ENCODE measurements at places on chromosomes 11 and 22. TPM values are rescaled to one million over a fixed set of nuclear protein-coding genes. Genes with fewer than 3 reads are reported as not detected.
A peak's percentile ranks its signal among the peaks of the same experiment; 100 is the strongest.

- H3K36me3 ChIP-seq = no peaks in the 10 kb centered on the region
- H3K4me3 ChIP-seq = no peak overlapping the region
- H3K4me1 ChIP-seq = no peaks in the 10 kb centered on the region
- no peak overlapping the region for H3K27ac ChIP-seq
- no peak for DNase-seq
- H3K27me3 ChIP-seq = no peaks in the 10 kb centered on the region
Measured at GRCh38 chr11:100929377-100929776, 200.2 kb downstream of the PGR start.

- no peak for DNase-seq
- no peaks in the 10 kb centered on the region for H3K36me3 ChIP-seq
- H3K27ac ChIP-seq = no peak overlapping the region
- H3K4me3 ChIP-seq = no peak overlapping the region
Measured at GRCh38 chr22:19877626-19878339, 23.1 kb upstream of the GNB1L start.

DNA sequence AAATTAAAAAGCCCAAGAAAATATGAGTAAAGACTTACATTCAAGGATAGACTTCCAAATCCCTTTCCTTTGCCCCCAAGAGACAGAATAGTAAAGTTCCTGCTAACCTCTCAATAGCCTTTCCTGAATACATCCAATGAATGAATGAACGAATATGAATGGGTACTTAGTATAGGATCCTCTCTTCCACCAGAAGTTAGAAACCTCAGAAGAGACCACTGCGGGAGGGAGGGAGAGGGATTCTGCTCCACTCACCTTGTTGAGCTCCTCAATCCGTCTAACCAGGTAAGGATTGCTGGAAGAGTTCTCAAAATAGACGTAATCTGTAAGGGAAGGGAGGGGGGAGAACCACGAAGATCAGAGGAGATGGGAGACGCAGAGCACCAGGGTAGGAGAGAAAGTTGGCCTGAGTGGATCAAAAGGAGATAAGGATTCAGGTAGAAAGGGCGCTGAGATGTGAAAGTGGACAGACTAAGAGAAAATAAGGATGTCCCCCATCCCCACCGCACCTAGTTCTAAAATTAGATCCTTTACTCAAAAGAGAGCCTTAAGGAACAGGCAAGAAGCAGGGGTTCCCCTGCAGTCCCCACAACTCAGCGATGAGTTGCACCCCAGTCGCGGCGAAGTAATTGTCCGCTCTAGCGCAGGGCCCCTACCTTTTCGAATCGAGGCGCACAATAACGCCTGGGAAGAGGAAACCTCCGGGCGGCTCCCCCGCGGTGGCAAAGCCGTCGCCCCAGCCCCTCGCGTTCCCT, 1.1 kb downstream of the MTA2 start:
- peak overlapping the region; percentile 92 for H3K4me3 ChIP-seq
- no peaks in the 10 kb centered on the region for H3K27me3 ChIP-seq
- peaks cover 62% of the 10 kb centered on the region for H3K36me3 ChIP-seq
- H3K4me1 ChIP-seq = peaks cover 36% of the 10 kb centered on the region

DNA sequence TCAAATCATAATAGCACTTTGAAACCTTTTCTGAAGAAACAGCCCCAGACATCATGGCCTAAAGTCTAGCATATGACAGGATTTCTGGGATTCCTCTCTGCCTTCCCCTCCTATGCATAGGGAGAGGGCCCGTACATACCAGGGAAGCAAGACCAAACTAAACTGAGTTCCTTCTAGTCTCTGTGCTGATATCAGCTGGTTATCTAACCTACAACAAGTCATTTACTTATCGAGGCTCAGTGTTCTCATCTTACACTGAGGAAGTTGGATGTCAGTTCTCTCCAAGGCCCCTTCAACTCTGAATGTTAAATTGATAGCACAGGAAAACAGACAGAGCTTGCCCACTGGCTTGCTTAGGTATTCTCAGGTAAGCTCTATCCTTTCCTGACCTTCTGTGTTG, 17.0 kb upstream of the GRIK4 start:
- H3K4me1 ChIP-seq = no peaks in the 10 kb centered on the region
- no peaks in the 10 kb centered on the region for H3K36me3 ChIP-seq
- no peak overlapping the region for H3K4me3 ChIP-seq
- peaks cover 18% of the 10 kb centered on the region for H3K27me3 ChIP-seq
- DNase-seq = no peak

DNA sequence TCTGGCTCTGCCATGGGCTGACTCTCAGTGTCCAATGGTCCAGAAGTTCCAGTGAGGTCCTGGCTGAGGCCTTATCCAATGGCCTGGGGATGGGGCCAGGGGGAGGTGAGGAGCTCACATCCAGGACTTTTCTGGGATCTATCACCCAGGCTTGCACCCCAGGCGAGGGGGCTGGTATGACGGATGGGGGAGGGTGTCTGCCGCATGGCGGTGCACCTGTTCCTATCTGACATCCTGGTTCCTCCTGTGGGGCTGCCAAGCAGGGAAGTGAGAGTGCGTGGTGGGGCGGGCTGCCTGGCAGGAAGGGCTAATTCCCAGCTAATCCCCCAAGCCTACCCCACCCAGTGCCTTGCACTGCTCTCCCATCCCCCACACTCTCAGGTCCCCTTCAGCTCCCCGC, 102.1 kb downstream of the NECTIN1 start:
- H3K4me3 ChIP-seq = no peak overlapping the region
- no peak for DNase-seq
- H3K4me1 ChIP-seq = no peaks in the 10 kb centered on the region
- peaks cover 12% of the 10 kb centered on the region for H3K27me3 ChIP-seq
- H3K36me3 ChIP-seq = no peaks in the 10 kb centered on the region
- no peak overlapping the region for H3K27ac ChIP-seq

DNA sequence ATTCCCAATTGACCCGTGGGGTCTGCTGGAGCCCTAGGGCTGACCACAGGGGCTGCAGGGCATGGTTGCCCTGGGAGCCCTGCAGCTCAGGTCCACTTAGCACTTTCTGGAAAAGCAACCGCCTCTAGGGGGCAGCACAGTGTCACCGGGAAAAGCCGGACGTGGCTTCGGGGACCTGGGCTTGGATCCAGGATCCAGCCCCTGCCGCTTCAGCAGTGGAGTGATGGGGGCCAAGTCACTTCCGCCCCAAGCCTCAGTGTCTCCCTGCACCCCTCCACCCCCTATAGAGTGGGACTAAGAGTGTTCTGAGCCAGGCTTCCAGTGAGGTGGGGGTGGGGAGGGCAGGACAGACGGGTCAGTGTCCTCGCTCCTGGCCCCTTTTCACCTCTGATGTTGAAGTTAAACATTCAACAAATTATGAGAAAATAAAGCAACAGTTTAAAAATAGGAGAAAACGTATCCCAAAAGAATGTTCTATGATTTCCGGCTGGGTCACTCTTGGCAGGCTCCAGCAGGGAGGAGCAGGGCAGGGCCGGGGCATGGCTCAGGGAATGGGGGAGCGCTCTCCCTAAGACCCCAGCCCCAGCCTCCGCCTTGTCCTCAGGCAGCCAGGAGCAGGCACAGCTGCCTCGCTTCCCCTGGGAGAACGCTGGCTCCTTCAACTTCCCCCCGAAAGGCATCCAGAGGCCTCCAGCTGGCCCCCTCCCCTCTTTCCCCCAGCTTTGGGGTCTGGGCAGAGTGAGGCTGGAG, 96.5 kb upstream of the FGF3 start:
- no peak overlapping the region for H3K27ac ChIP-seq
- H3K4me1 ChIP-seq = no peaks in the 10 kb centered on the region
- H3K27me3 ChIP-seq = peaks cover 49% of the 10 kb centered on the region
- DNase-seq = peak; percentile 43
- H3K36me3 ChIP-seq = no peaks in the 10 kb centered on the region

GRCh38 chr11:106986261-106986660, 32.0 kb downstream of the GUCY1A2 start:
- DNase-seq = no peak
- no peak overlapping the region for H3K4me3 ChIP-seq
- no peaks in the 10 kb centered on the region for H3K27me3 ChIP-seq
- no peaks in the 10 kb centered on the region for H3K36me3 ChIP-seq
- no peaks in the 10 kb centered on the region for H3K4me1 ChIP-seq

THY1 gene
- 0.30 TPM for total RNA-seq

DNA sequence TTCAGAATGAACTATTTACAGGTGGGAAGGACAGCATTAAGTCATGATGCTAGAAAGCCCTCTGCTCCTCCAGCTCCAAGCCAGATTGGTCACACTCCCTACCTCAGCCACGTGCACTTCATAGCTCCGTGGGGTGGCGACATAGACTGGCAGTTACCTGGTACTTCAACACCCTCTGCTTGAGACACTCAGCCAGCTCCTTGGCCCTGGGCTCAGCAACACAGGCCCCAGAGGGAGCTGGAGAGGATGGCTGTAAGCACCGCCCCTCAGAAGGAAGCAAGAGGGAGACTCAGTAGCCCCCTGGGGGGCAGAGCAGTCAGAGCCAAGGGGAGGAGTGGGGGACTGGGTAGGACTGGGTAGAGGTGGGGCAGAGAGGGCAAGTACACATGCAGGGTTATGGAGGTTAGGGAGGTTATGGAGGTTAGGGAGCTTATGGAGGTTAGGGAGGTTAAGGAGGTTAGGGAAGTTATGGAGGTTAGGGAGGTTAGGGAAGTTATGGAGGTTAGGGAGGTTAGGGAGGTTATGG, 102.1 kb upstream of the BID start:
- peaks cover 6% of the 10 kb centered on the region for H3K36me3 ChIP-seq
- no peaks in the 10 kb centered on the region for H3K27me3 ChIP-seq
- H3K4me1 ChIP-seq = no peaks in the 10 kb centered on the region
- DNase-seq = no peak

DNA sequence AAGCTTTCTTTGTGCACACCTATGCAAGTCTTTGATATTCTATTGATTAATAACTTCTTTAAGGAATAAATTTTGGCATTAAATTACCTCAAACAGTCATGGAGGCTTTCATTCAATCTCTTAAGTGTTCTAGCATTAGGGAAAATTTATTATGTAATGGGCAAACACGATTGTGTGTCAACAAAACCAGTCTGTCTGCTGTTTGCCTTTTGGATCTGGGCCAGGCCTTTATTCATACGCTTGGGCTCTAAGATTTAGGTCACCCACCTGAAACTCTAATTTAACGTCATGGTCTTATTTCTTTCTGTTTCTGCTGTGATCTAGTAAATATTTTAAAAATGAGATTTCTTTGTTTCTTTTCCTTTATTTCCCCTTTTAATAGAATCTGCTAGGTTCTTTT, 1270.6 kb downstream of the LRRC4C start:
- no peaks in the 10 kb centered on the region for H3K4me1 ChIP-seq
- no peaks in the 10 kb centered on the region for H3K27me3 ChIP-seq
- no peak overlapping the region for H3K4me3 ChIP-seq
- H3K27ac ChIP-seq = no peak overlapping the region
- H3K36me3 ChIP-seq = no peaks in the 10 kb centered on the region

GRCh38 chr11:131463162-131463561, 92.7 kb downstream of the NTM start:
- no peaks in the 10 kb centered on the region for H3K4me1 ChIP-seq
- no peak overlapping the region for H3K4me3 ChIP-seq
- no peaks in the 10 kb centered on the region for H3K36me3 ChIP-seq
- H3K27ac ChIP-seq = no peak overlapping the region

OR5J2 gene
- total RNA-seq = not detected

CBX7 gene
- 12.5 TPM for total RNA-seq

CALCA gene
- total RNA-seq = 0.29 TPM

OR2AG1 gene
- not detected for total RNA-seq

SYVN1 gene
- 29.3 TPM for total RNA-seq

DNA sequence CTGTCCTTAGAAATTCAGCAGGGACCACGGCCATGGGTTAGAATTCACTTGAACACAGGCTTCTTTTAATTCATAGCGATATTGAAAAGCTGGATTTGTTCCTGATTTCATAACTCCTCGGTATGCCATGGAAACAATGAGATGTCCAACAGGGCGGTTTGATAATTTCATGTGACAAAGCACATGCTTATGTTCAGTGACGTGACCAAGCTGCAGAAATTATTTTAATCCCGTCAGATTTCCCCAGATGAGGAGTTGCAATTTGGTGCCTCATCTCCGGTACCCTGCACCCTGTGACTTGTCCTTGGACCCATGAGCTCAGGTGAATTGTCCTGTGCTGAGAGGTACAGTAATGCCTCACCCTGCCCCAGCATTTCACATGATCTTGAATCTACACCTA, 81.7 kb downstream of the C11orf91 start:
- no peak overlapping the region for H3K27ac ChIP-seq
- no peak overlapping the region for H3K4me3 ChIP-seq
- no peaks in the 10 kb centered on the region for H3K4me1 ChIP-seq
- H3K27me3 ChIP-seq = no peaks in the 10 kb centered on the region

DNA sequence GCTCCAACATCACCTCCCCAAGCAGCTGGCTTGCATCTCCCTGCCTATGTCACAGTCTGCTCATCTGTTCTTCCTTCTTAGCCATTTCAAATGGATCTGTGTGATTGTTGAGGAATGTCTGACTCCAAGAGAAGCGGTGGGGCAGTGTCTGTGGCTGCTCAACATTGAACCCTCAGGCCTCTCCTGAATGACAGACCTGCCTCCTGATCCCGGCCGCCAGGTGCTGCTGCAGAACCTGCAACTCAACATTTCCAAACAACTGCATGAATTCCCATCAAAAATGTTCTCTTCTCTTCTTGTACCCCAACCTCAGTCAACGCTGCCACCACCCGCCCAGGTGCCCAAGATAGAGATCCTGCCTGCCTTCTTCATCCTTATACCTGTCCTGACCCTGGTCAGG, 132.5 kb downstream of the FBXO7 start:
- peaks cover 4% of the 10 kb centered on the region for H3K27me3 ChIP-seq
- H3K27ac ChIP-seq = no peak overlapping the region
- no peak overlapping the region for H3K4me3 ChIP-seq
- peaks cover 7% of the 10 kb centered on the region for H3K4me1 ChIP-seq

DNA sequence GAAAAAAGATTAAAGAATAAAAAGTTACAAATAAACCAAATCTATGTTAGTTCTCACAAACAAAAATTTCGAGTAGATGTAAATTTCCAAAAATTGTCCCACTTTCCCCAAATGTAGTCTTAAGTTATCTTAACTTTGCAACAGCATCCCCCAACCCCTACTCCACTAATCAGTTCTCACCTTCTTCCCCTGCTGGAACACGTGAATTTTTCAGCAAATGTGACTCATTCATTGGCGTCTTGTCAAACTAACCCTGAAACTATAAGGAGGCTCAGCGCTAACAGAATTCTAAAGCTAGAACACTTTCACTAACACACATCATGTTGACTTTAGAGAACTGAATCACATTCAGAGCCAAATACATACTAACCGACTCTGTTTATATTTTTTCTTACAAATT, 46.1 kb downstream of the PHF21A start:
- no peaks in the 10 kb centered on the region for H3K27me3 ChIP-seq
- no peak overlapping the region for H3K4me3 ChIP-seq
- DNase-seq = no peak
- no peak overlapping the region for H3K27ac ChIP-seq
- H3K36me3 ChIP-seq = peaks cover 8% of the 10 kb centered on the region

- H3K27me3 ChIP-seq = peaks cover 5% of the 10 kb centered on the region
- H3K4me1 ChIP-seq = no peaks in the 10 kb centered on the region
- no peak for DNase-seq
- no peaks in the 10 kb centered on the region for H3K36me3 ChIP-seq
- no peak overlapping the region for H3K4me3 ChIP-seq
Measured at GRCh38 chr11:16999116-16999515, 15.1 kb downstream of the PLEKHA7 start.

Data from activated naive CD8-positive, alpha-beta T cell treated with anti-CD3 and anti-CD28 coated beads for 36 hours (primary cell).